Fibroblast of villous mesenchyme (primary cell): ENCODE measurements at places on chromosomes 5 and 9. TPM values are rescaled to one million over a fixed set of nuclear protein-coding genes. Genes with fewer than 3 reads are reported as not detected.

The LHX3 gene
- not detected in 2 replicates for total RNA-seq

The SRP19 gene
- 56.7 and 84.6 TPM in 2 replicates for total RNA-seq

The ZFP2 gene
- total RNA-seq: under 0.01 and 0.86 TPM in 2 replicates

The PTGS1 gene
- 10.4 and 32.9 TPM in 2 replicates for total RNA-seq

The SLC4A9 gene
- not detected in 2 replicates for total RNA-seq

The ARID3C gene
- total RNA-seq: 0.32 TPM in 1 of 2 replicates, not detected in the other

The SOX30 gene
- under 0.01 TPM in 1 of 2 replicates, not detected in the other for total RNA-seq

The PFN3 gene
- total RNA-seq: not detected in 2 replicates

The PITX1 gene
- total RNA-seq: 19.9 and 66.7 TPM in 2 replicates

The RUSC2 gene
- total RNA-seq: 24.2 and 33.2 TPM in 2 replicates

The OR13C9 gene
- total RNA-seq: not detected in 2 replicates

The IL31RA gene
- 0.43 and 0.64 TPM in 2 replicates for total RNA-seq

The MARCOL gene
- total RNA-seq: not detected in 2 replicates

The PCDH12 gene
- under 0.01 TPM in 1 of 2 replicates, not detected in the other for total RNA-seq

The GM2A gene
- total RNA-seq: 18.7 and 28.1 TPM in 2 replicates

The CER1 gene
- not detected in 2 replicates for total RNA-seq

The RBM27 gene
- total RNA-seq: 20.6 and 32.0 TPM in 2 replicates

The RNF183 gene
- total RNA-seq: not detected in 2 replicates

The TRIP13 gene
- total RNA-seq: 16.8 and 29.8 TPM in 2 replicates

The ADGRV1 gene
- under 0.01 and 0.43 TPM in 2 replicates for total RNA-seq

The QSOX2 gene
- total RNA-seq: 11.3 and 15.1 TPM in 2 replicates

The ENTPD2 gene
- total RNA-seq: not detected in 2 replicates

The KIF12 gene
- not detected in 2 replicates for total RNA-seq

The TARS1 gene
- total RNA-seq: 288 and 293 TPM in 2 replicates

The LRRC19 gene
- total RNA-seq: not detected in 2 replicates

The IDNK gene
- total RNA-seq: 3.0 and 4.2 TPM in 2 replicates

The PAPPA gene
- 42.5 and 104 TPM in 2 replicates for total RNA-seq

The TAF11L14 gene
- total RNA-seq: not detected in 2 replicates
